Hematopoietic multipotent progenitor cell treated with erythropoietin and hydrocortisone succinate and interleukin-3 and kit ligand, for 17 days (in vitro differentiated cells): ENCODE measurements at places on chromosomes 5 and 9.

GRCh38 chr9:24007185-24007584 is 181.1 kb upstream of the ELAVL2 start:
- DNase-seq = no peak

DNA sequence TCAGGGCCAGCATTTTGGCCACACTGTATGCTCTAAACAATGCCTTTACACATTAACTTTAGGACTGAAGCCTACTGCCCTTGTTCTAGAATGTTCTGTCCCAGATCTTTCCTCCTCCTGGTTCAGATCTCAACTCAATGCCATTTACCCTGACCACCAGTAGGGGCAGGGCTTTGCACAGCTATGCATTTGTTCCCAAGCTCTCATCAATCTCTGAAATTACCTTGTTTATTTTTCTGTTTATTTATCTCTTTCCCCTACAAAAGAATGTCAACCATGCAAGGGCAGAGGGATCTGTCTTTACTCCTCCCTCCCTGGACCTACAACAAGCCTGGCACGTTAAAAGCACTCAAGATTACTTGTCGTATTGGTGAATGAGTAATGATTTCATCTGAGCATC is 612.9 kb downstream of the BNC2 start:
- DNase-seq = no peak

DNA sequence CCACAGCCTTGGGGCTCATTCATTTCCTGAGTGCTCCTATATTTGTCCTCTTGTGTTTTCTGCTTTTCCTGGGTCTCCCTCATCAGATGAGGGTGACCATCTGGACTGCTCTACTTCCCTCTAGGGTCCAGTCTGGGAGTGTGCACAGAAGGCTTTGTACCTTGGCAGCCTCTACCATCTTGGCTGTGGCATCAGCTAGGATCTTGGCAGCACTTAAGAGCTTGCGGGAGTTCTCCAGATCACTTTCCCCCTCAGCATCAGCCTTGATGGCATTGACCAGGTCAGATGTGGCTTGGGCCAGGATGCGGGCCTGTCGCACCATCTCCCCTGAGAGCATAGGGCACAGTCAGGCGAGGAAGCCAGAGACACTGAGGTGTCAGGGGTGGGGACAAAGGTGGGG is 15.8 kb downstream of the TLN1 start:
- no peak for DNase-seq

GRCh38 chr9:133089271-133089671 is 27.5 kb downstream of the CEL start:
- DNase-seq = no peak

GRCh38 chr5:36436306-36436705 is 134.6 kb upstream of the RANBP3L start:
- no peak for DNase-seq

GRCh38 chr5:35059251-35059650 is 11.5 kb upstream of the AGXT2 start:
- no peak for DNase-seq

DNA sequence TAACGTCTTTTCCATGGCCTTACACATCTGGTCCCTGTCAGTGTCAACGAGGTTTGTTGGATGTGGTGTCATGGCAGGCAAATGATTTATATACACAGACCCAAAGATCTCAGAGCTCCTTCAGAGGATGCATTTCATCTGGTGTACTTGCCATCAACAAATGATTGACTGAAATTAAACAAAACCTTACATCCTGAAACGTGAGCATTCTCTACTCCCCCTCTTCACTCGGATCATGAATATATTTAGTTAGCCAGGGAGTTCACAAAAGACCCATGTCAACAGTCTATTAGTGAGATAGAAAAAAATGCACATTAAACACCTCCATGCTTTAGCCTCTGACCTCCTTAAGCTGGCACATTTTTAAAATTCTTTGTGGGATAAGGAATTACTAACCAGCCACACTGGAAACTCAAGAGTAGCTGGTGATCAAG is 215.6 kb downstream of the EFNA5 start:
- DNase-seq = no peak

GRCh38 chr9:137820161-137820855 is 57.3 kb upstream of the CACNA1B start:
- DNase-seq = no peak

DNA sequence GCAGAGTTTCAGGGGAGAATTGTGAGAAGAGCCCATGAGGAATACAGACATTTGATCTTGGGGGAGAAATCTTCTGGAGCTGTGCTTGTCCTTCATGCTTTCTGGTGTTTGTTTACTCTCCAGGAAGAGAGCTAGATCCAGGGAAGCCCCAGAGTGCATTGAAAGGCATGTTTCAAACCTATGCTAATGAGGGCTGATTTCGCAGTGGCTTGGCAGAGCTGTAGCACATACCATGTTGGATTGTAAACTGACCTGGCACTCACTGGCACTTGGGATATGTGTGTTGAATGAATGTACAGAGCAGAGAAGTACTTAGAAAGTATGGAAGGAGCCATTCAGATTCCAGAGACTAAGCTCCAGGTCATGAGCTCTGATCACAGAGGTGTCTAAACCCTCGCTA is 30.9 kb downstream of the TNFSF8 start:
- DNase-seq = no peak

- DNase-seq = no peak
Observed at GRCh38 chr5:97629276-97629675, 446.2 kb upstream of the RIOK2 start.

DNA sequence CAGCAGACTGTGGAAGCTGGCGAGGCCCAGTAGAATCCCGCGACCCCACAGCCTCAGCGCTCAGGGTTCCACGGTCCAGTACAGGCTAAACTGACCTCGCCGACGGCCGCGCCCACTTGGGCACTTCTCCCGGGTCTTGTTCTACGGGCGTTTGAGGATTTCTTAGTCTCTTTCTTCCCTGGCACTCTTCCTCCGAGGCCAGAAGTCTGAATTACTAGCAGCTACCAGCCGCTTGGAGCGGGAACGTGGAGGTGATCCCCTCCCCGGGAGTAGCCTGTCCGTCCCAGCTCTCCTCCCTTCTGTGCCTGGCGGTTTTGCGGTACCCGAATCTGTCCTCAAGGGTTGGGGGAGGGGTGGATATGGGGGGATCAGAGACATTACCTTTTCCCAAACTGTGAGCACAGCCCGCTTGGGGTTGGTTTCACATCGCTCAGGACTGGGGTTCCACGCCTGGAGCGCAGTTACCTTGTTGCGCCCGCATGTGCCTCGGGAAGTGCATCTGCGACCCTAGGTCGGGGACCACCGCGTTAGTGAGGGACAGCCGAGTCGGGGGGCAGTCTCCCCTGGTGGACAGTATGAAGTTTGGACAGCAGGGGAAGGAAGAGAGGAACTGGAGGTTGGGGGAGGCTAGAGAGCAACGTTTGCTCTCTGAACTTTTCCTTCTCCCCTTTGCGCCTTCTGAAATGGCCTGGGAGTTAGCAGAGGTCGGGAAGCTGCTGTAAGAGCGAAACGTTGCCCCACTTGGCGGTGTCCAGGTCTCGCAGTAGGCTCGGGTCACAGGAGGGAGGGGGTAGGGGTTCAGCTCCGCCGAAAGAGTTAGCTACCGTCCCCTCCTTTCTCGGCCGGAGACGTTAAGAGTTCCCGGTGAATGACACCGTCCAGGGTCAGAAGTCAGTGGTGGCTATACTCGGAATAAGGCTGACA is 190.8 kb downstream of the MEF2C start:
- DNase-seq = no peak

DNA sequence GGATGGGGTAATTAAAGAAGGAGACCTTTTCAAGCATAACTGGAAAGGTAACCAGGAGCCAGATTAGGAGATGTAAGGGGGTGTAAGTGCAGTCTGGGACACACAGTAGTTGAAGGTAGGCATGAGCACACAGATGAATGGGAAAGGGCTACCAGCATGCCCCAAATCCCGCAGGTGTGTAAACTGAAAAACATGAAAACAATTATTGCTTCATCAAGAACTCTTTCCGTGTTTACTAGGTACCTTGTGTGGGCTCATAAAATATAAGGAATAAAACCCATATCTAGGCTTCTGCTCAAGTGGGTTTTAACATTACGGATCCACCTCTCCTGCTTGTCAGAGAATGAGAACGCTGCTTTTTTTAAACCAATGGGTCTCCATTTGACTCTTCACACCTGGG is 1.1 kb downstream of the MAPKAP1 start:
- DNase-seq = no peak

- DNase-seq = no peak
Observed at GRCh38 chr5:144273232-144274027, 102.8 kb downstream of the KCTD16 start.

DNA sequence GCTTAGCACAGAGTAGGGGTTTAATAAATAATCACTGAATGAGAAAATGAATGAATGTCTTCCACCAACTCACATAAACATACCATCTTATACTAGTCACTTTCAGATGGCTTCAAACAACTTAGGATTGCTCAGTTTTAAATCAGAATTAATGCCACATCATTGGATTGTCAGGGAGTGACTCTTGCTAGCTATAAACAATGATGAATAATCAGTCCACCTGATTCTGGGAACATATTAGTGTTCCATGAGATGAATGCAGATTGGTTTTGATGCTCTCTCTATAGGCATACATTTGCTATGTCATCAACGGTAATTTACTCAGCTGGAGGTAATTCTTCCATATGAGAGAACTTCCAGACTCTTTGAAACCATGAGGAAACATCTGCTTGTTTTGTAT is 97.4 kb downstream of the CDH9 start:
- no peak for DNase-seq

DNA sequence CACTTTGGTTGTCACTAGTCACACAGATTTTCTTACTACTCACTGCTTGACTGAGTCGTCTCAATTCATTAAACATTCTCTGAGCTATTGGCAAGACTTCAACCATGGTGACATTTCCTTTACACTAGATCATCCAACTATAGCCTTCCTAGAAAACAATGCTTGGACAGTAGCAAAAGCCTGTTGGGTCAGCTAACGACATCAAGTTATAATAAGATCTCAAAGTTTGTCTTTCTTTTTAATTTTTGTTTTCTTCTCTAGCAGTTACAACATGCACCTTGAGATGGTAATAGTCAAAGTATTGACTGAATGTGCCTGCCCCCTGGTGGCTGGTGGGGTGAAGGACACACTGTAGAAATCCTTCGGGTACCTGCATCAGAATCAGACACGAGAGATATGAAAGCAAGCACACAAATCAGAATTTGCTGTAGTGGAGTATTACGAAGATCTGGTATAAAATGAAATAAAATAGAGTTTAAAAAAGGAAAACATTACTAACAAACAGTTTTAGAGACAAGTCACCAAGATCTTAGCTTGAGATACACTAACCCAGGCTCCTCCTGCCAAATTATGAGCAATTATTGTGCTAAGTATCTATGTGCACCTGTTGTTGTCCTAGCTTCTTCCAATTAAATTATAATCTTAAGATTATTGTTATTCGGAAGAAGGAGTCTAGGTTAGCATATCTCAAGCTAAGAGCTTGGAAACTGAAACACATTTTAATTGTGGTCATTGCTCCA is 81.2 kb downstream of the ARL15 start:
- peak; percentile 72 for DNase-seq

GRCh38 chr5:172688349-172689217 is 47.5 kb downstream of the NEURL1B start:
- DNase-seq = no peak

- DNase-seq = no peak
Observed at GRCh38 chr5:5799826-5800225, 377.3 kb downstream of the ICE1 start.

- DNase-seq = no peak
Observed at GRCh38 chr5:67942421-67942820, 273.1 kb upstream of the PIK3R1 start.

- DNase-seq = no peak
Observed at GRCh38 chr9:135010921-135011320, 76.5 kb upstream of the OLFM1 start.

DNA sequence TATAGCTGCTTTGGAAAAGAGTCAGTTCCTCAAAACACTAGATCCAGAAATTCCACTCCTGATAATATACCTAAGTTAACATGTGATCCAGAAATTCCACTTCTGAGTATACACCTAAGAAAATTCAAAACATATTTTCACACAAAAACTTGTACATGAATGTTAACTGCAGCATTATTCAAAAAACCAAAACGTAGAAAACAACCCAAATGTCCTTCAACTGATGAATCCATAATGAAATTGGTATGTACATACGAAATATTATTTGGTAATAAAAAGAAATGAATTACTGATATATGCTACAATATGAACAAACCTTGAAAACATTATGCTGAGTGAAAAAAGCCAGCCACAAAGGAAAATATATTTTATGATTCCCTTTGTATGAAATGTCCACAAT is 16.5 kb upstream of the AFF4 start:
- no peak for DNase-seq

DNA sequence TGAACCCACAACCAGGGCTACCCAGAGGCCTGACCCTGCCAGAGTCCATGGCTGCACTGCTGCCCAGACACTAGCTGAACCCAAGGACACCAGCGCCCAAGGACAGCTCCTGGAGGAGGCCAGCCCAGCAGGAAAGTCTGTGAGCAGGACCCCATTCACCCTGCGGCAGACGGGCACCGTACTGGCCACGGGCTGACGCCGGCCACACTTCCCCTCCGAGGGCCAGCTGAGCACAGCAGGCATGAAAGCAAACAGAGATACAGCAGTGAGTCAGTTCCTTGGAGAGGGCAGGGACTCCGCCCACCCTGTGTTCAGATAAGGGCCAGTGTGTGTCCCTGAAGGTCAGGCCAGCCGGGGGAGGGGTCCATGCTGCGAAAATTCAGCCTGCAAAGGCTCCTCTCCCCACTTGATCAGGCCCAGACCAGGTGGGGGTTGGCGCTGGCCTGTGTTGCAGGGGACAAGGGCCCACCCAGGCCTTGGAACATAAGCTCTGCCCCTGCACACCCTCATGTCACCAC is 3.2 kb downstream of the RNF208 start:
- DNase-seq = peak; percentile 84

DNA sequence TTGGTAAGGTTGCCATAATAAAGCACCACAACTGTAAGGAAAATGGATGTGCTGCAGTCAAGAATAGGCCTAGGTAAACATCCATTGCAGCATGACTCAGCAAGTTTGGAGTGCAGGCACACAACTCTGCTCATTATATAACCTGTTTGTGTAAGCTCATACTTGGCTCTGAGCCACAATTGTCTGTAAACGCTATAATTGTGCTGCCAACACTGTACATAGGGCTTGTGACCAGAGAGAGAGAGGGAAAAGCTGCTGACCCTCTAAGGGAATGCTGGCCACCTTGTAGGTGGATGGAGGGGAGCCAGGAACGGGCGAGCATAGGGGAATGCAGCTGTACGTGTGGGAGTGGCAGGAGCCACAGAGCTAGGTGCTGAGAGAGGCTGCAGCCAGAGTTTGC is 2186.5 kb upstream of the ACO1 start:
- DNase-seq = peak; percentile 5

DNA sequence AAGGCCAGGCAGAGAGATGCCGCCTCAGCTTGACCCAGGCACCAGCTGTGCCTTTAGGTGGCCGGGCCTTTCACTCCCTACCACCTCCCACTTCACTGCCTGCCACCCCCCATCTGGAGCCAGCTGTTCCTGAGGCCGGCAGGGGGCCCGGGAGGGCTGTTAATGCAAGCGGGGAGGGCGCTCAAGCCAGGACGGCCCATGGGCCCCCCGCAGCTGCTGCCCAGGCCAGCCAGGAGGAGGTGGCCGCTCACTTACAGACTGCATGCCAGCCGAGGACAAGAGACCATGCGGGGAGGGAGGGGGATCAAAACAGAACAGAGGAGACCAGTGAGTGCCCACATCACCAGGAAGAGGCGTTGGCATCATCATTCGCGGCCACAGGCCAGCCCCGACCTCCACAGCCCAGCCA is 4.5 kb downstream of the ABCA2 start:
- no peak for DNase-seq

GRCh38 chr9:120925535-120926396 is 830 bp downstream of the TRAF1 start:
- no peak for DNase-seq

- no peak for DNase-seq
Observed at GRCh38 chr5:77832938-77833337, 56.8 kb upstream of the TBCA start.

- DNase-seq = no peak
Observed at GRCh38 chr5:38745836-38746732, 99.7 kb upstream of the OSMR start.
